ENCODE measurements at places on chromosomes 6 and 20.

DNA sequence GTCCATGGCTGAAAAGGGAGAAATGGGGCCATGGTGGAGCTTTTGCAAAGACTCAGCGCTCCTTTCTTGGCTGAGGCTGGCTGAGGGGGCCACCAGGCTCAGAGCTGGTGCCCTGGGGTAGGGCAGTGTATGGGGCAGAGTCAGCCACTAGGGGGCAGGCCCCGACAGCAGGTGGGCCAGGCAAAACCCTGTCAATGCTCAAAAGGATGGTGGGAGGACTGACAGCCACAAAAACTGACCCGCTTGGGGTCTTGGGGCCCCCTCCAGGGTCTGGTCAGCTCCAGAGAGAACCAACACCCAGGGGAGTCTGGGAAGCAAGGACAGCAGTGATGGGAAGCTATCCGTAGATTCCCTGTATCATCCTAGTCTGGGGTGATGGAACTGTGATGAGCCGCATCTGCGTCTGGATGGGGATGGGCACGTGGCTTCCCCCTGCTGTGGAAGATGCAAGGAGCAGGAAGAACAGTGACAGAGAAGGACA is 306.9 kb downstream of the DHX35 start:
- DNase-seq, result no peak

- DNase-seq, result no peak
Measured at GRCh38 chr20:35849706-35850105, 77.9 kb downstream of the PHF20 start.

DNA sequence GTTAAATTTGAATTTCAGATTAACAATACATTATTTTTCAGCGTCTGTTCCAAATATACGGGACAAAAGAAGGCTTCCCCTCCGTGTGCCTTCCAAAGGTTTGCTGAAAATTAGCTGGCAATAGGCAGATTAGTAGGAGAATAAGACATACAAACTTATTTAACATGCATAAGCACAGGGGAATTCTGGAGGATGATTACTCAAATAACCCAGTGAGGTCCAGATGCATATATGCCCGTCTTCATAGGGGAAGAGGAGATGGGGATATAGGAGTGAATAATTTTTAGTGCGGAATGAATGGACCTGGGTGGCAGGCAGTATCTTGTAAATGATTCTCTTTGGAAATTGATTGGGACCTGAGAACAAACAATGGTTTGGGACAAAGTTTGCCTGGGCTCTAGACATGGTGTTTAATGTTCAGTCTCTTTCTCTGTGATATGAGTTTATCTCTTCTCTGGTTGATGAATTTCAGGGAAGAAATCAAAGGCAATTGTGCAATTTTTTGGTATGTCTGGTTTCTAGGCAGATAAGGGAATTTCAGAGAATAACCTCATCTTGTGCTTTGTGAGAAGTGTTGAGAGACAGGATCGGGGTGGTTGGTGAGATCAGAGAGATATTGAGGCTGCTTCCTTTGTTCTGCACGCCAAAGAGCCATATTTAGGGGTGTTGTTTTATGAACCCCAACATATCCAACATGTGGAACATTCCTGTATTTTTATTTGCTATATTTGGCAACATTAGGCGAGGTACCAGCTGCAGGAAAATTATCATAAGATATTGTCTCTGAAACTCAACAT is 63.7 kb downstream of the MKKS start:
- no peak for DNase-seq

- DNase-seq, result no peak
Measured at GRCh38 chr20:48556956-48557355, 270.8 kb downstream of the PREX1 start.
